Right lung (tissue), 10 donors: ENCODE measurements at places on chromosomes 7 and 10. TPM values are rescaled to one million over a fixed set of nuclear protein-coding genes. Genes with fewer than 3 reads are reported as not detected.

ADCYAP1R1 gene
- polyA plus RNA-seq, result 1.5 TPM

RPEL1 gene
- 0.12 TPM for polyA plus RNA-seq

DKK1 gene
- polyA plus RNA-seq, result 4.8 TPM

DNA sequence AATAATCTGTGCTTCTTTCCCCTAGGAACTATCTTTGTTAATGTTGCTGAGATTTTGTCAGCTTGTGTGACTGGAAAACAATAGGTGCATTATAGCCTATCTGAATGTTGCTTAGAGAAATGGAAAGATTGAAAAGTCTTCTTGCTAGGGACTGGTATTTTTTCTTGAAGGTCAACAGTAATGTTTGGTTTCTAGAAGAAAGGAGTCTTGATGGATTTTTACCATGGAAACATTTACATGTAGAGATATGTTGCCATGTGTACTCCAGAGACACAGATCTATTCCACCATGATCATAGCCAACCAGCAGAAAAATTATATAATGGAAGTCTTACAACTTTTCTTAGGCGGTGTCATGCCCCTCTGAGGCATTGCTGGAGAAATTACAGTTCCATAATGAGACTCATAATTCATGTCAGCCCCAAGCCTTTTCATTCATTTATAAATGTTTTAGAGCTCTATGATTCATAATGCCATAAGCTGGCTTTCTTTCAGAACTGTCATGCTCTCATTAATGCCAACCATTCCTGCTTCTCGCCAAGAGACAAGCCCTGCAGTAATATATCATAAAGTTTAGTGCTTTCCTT is 175.1 kb upstream of the PTPRZ1 start:
- no peak for DNase-seq

- no peak for DNase-seq
These were observed 79.1 kb downstream of the SUGCT start for GRCh38 chr7:40213856-40214255.
